H9 (cell line): ENCODE measurements at places on chromosomes 3 and 15.

DNA sequence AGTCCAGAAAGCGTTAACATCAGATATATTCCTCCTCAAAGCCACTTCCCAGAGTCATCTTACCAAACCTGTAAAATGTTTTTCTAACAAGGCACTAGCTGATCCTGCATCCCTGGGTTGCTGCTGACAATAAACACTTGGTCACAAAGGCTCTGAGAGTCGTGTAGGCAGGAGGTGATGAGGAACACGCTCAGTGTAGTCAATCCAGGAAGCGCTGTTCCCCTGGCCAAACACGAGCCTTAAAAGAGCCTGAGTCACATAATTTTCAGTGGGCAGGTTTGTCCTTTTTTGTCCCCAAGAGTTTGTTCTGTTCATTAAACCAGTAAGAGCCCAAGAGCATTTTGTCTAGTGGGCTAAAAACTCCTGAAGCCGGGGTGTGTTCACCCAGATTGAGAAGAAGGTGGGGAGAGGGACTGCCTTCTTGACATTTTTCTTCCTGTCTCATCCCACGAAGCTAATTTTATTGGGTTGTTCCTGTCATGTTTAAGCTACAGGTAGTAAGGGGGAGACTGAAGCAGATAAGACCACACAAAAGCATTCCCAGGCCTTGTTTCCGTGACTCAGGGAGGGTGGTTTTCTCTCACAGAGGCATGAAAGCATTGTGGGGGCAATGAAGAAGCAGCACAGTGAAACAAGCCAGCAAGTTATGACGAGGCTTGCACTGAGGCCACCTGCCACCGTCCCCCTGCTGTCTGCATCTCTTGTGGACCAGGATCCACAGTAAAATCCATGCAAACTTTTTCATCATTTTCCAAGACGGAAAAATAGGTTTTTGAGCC lies 73.7 kb downstream of the FOXB1 start:
- DNase-seq = no peak

DNA sequence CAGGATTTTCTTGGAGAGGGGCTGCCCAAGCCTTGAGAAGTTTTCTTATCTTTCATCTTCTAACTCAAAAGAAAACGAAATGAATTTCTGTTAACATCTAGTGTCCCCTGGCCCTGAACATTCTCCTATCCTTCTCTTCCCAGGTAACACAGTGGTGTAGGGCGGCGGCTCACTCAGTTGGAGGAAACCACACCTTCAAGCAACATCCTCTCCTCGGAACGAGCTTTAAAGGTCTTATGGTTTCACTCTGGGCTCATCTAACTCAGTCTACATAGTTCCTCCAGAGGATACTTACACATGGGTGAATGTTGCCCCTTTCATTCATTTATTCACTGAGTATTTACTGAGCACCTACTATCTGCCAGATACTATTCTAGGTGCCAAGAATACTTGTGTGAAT lies 31.0 kb upstream of the KLHL6 start:
- DNase-seq = no peak

DNA sequence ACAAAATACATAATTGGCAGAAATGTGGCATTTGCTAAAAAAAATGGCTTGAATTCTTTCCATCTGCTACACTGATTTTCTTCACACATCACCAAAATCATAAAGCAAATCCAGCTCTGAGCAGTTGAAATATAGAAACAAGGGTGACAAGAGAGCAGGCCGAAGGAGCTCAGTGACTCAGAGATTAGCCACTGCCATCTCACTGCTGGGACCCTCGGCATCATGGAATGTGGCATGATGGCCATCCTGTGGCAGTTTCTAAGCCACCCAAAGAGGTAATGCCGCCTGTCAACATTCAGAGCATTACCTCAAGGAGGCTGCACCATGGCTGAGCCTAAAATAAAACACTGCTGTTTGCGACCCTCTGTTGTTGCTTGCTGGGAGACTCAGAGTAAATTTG lies 80.5 kb upstream of the OSBPL11 start:
- no peak for DNase-seq

DNA sequence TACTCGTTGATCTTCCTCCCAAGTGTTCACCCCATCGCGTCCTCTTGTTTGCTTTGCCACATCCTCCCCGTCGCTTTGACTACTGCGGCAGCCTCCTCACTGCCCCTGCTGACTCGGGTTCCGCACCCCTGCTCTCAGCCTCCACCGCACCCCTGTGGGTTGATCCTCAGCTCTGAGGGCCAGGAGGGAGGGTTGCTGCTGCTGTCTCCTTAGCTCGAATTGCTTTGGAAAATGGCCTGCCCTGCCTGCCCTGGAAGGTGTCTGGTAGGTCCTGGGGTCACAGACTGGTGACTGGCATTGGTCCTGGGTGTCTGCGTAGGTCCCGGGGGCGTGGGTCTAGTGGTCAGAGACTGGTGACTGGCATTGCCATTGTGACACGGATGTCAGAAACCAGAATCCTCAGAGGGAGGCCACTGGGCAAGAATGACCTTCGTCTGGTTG lies 9.4 kb downstream of the MUC4 start:
- no peak for DNase-seq

- DNase-seq = no peak
Measured at GRCh38 chr3:139355476-139355875, 11.7 kb downstream of the MRPS22 start.

GRCh38 chr3:188174317-188175044 lies 20.5 kb downstream of the LPP start:
- DNase-seq = no peak

DNA sequence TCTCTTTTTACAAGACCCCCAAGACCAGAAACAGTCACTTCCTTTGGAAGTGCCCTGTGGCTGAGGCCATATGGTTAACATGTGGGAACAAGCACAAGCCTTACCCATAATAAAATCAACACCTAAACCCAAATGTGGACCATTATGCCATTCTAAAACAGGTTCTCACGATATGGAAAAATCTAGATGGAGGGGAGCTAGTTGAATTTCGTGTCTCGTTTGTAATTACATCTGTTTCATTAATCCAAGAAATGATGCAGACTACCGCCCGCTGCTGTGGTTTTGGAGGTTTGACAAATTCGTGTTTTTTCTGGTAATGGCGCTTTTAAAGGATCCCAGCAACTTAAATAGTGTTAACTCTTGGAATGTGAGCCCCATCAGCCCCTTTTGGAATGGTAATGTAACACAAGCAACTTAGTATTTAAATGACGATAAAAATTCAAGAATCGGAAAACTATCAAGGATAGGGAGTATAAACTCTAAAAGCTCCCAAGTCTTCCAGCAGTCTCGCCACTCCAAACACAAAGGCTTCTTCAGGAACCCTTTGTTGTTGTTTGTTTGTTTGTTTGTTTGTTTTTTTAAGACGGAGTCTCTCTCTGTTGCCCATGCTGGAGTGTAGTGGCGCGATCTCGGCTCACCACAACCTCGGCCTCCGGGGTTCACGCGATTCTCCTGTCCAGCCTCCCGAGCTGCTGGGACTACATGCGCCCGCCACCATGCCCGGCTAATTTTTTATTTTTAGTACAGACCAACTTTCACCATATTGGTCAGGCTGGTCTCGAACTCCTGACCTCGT lies 1.1 kb downstream of the CNBP start:
- no peak for DNase-seq

DNA sequence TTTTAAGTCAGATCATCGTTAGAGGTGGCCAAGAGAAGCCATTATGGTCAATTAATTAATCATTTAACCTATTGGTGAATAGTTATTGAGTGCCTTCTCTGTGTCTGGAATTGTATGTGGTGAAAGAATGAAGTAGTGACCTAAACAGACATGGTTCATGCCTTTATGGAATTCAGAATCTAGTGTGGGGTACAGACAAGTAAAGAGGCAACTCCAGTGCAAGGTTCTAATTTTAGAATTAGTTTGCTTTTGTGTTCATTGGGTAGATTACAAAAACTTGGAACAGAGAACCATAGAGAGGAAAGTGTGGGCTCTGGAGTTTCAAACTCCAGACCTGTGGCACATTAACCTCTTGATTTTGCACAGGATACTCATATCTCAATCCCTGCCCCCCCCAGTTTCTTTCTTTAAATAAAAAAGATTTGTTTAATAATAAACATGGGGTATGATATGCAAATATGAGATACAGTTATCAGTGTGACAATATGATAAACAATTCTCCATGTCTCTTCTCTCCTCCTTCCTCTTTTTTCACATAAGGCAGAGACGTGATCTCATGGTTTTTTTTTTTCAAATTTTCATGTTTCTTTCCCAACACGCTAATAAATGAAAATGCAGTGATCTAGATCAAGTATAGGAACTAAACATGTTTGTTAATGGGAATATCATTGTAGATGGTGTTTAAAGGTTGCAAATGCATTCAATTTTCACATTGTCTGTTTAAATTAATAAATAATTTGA lies 117.9 kb downstream of the MITF start:
- no peak for DNase-seq
